Stomach (tissue), 19 donors: ENCODE measurements at places on chromosomes 6 and 20.

DNA sequence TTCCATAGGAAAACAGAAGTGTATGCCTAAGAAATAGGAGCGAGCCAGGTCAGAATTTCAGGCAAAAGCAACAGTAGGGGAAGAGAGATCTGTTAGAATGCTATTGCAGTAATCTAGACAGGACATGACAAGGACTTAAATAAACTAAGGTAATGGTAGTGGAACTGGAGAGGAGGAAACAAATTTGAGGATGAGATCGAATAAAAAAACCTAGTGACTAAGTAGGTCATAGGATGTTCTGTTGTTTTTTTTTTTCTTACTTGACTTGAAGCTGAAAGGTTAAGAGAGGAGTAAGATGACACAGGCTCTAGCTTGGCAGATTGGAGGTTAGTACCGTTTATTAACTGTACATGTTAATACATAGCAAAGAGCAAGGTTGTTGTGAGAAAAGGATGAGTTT lies 28.6 kb downstream of the ORC3 start:
- no peak for DNase-seq

- DNase-seq, result peak; percentile 28
These were observed 23.2 kb upstream of the DAAM2 start for GRCh38 chr6:39769012-39769411.

DNA sequence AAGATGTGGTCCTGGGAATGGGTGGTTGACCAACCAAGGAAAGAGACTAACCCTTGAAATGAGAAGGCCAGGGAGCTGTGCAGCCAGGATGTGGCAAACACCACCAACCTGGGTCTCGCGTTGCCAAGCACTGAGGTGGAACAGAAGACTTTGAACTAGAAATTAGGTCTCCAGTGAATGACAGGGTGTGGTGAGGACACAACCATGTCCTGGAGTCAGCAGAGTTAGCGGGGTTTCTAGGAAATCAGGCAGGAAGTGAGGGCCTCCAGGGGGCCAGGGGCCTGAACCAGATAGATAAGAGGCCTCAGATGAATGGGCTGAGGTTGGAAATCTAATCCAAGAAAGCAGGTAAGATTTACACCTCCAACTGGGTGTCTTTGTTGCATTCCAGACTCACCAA lies 353.3 kb upstream of the ARID1B start:
- peak; percentile 20 for DNase-seq

DNA sequence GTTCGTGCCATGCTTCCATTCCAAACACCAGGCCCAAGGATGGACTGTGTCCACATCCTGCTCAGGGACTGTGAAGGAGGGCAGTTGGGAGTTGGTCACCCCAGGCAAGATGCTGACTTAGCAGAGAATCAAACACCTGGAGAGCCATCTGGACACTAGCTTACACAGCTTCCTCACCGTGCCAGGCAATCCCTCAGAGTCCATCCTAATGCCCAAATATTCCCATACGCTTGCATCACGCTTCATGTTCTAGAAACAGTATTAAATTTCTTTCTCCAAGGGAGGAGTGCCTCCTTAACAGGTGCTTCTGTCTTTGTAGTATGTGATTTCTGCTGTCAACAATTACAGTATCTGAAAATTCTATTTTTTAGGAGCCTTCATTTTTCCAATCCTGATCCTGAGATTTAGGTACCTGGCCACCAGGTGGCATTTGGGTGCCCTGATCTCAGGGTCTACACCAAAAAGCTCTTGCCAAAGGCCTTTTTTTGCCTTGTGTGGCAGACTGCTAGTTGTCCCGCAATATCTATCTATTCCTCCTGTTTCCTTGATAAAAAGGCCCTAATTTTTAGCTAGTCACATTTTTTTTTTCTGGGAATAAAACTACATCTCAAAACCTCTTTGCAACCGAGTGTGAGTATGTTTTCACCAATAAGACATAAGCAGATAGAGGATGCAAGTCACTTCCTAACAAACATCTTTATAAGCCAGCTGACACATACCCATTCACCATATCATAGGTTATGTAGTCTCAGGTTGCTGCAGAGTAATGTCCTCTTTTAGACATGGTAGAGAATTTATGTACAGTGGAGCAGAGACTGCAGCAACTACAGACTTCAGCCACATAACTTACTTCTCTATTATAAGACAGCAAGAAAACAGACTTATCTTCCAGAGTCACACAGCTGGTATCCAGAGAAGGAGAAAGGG lies 85.0 kb downstream of the PREP start:
- peak; percentile 31 for DNase-seq

- no peak for DNase-seq
These were observed 54.3 kb downstream of the TAF4 start for GRCh38 chr20:62011403-62011790.

GRCh38 chr6:161107779-161108730 lies 116.5 kb downstream of the MAP3K4 start:
- DNase-seq, result no peak

GRCh38 chr6:138654715-138655634 lies 118.6 kb upstream of the CCDC28A start:
- no peak for DNase-seq

DNA sequence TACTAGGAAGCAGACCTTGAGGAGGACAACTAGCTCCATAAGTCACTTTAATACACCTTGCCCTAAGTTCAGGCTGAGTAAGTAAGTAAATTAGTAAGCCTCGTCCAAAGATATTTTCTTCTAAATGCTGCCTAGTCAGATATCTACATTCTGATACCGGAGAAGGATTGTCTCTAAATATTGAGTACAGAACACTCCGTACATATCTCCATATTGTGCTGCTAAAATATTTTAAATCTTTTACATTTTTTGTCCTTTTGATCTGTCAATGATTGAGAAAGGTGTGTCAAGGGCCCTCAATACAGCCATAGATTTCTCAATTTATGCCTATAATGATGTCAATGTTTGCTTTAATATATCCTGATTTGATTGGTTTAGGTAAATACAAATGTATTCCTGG lies 3.2 kb downstream of the WFDC8 start:
- DNase-seq, result no peak

DNA sequence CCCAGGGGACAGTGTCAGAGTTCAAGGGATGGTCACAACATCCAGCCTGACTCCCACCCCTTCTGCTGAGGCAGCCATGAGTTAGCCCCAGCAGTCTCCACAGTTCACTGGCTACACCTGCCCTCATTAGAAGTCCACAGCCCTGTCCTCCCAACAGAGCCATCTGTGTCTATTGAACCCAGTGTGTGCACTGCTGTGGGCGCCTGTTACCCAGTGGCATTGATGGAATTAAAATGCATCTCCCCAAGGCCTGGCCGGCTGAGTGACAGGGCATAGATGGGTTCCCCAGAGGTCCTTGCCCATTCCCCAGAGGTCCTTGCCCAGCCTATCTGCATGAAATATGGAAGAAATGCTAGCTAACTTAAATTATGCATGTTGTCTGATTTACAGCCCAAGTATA lies 73.3 kb downstream of the PCSK2 start:
- DNase-seq, result no peak

DNA sequence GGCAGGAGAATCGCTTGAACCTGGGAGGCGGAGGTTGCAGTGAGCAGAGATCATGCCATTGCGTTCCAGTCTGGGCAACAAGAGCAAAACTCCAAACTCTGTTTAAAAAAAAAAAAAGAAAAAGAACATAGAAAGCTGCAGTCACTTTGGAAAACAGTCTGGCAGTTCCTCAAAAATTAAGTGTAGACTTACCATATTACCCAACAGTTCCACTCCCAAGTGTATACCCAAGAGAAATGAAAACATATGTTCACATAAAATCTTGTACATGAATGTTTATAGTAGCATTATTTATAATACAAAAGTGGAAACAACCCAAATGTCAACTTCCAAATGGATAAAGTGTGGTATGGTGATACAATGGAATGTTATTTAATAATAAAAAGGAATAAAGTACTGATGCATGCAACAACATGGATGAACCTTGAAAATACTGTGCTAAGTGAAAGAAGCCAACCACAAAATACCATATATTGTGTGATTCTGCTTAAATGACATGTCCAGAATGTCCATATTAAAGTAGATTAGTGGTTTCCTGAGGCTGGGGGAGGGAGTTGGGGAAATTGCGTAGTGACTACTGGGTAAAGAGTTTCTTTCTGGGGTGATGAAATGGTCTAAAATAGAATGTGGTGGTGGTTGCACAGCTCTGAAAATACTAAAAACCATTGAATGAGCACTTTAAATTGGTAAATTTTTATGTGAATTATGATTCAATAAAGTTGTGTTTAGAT lies 62.9 kb downstream of the SUN5 start:
- DNase-seq, result no peak

DNA sequence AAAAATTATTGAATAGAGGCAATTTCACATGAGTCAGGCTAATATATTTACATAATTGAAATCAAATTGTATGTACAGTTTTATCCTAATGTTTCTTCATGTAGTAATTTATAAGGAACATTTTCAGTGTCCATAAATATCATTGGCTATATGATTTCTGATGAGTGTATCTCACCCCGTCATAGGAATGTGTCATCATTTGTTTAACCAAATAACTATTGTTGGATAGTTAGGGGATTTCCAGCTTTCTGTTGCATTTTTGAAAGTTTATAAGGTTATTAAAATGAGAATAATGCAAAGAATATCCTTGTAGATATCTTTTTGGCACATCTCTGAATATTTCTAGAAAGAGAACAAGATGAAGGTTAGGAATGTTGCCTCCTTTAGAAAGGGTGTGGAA lies 39.0 kb downstream of the SYTL3 start:
- no peak for DNase-seq

DNA sequence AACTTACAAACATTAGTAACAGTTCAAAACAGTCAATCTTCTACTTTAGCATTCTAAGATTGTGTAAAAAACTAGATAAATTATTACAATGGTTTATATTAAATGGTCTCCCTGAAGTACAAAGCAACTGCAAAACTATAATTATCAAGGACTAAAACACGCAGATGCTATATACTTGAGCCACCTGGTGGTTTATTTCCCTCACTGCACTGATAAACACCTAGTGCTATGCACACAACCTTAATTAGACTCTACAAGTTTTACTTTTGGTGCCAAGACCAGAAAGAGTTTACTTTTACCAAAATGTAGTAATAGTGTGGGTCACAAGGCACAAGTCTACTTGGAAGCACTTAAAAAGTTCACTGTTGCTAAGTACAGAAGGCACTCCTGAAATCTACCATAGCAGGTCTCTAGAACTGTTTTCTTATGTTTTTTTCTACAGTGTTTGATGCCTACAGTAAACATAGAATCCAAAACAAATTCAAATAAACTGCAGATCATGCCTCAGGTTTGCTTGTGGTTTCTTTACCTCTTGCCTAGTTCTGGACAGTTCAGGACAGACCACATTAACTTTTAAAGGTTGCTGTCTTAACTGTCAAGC lies 49.2 kb downstream of the GMDS start:
- DNase-seq, result peak; percentile 77

GRCh38 chr6:65182681-65183080 lies 524.3 kb downstream of the EYS start:
- DNase-seq, result no peak

DNA sequence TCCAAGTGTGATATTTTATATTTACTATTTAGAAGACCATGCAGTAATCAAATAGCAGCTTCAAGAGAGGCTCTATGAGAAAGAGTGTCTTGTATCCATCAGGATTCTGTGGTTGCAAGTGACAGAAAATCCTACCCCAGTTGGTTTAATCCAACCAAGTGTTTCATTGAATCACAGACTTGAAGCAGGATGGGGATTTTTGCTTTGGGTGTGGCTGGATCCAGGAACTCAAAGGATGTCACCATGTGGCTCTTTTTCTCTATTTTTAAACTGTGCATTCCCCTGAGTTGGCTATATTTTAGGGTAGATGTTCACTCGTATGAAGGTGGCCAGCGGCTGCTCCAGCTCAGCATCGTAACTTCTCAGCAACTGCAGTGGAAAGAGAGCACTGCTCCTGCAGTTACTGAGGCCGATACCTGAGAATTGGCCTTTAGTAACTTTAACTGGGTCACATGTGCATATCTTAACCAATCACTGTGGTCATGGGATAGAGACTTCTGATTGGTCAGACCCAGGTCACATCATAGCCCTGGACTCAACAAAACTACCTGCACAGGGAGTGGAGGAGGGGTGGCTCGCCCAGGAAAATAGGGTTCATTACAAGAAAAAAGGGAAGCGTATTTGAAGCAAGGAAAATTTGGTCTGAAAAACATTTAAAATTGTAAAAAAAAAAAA lies 396.1 kb upstream of the SULF2 start:
- no peak for DNase-seq

GRCh38 chr6:139249395-139249794 lies 42.4 kb downstream of the TXLNB start:
- no peak for DNase-seq

GRCh38 chr6:53335224-53335994 lies 13.3 kb downstream of the ELOVL5 start:
- peak; percentile 56 for DNase-seq

DNA sequence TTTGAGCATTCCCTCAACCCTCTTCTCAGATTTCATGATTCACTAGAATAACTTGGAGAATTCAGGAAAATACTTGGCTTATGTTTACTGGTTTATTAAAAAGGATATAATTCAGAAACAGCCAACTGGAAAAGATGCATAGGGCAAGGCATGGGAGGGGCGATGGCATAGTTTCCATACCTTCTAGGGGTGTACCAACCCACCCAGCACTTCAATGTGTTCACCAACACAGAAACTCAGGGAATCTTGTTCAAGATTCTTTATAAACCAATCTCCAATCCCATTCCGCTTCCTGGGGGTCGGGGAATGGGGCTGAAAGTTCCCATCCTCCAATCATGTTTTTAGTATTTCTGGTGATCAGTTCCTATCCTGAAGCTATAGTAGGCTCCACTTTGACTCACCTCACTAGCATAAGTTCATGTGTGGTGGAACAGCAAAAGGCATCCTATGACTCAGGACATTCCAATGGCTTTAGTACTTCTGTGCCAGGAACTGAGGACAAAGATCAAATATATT lies 164.4 kb downstream of the SIM1 start:
- DNase-seq, result no peak

DNA sequence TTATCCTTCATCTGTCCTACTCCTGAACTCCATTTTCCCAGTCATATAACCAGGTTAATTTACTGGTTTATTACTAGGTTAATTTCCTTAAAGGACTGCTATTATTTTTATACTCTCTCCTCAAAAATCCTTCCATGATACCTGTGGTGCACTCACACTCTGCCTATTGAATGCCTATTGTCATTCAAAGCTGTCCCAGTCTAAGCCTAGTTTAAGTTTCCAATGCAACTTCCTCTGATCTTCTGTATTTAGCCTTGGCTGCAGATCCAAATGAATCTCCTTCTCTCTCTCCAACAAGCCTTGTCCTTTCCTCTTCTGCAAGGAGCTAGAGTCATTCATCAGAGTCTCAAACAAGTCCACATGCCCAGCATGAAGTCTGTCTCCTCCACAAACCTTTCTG lies 41.3 kb upstream of the ADGRF5 start:
- DNase-seq, result no peak

- no peak for DNase-seq
These were observed 86.9 kb downstream of the TCP11 start for GRCh38 chr6:35054106-35054742.

GRCh38 chr6:170279977-170280688 lies 10.7 kb downstream of the DLL1 start:
- DNase-seq, result peak; percentile 75

GRCh38 chr6:46972531-46972930 lies 50.8 kb upstream of the ADGRF5 start:
- DNase-seq, result no peak

GRCh38 chr20:53931597-53931996 lies 138.8 kb downstream of the BCAS1 start:
- no peak for DNase-seq
